IMR-90 (cell line): ENCODE measurements at places on chromosomes 3 and 15.

DNA sequence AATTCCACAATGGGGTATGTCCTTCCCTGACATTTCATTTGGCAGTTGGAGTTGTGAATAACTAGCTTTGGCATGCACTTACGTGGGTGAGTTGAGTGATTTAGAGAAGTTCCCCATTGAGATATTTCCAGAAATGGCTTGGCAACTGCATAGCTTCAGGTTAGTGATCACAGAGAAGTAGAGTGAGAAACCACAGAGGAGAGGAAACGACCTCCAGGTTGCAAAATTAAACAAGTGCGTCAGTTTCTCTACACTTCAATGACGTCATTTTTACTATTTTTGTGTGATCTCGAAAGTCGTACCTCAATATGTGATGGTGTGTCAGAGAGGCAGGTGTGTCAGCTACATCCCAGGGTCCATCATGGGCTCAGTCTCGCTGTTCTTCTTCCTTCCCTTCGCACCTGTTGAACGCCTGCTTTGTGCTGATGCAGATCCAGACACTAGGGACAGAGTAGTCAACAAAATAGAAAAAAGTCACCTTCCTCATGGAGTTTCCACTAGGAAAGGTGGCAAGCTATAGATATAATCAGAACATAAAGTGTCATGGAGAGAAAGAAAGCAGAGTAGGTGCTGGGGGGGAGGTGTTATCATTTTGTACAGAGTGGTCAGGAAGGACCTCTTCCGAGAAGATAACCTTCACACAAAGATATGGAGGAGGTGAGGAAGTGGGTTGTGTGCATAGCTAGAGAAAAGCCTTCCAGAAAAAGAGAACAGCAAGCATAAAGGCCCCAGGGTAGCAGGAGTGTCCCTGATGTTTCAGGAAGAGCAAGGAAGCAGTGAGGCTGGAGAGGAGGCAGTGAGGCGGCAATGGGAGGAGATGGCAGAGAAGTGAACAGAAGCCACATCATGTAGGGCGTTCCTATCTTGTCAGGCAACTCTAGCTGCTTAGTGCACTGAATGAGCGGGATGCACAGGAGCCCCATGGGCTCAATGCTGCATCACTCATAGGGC is 75.6 kb downstream of the MCTP2 start:
- DNase-seq, result peak; percentile 86

DNA sequence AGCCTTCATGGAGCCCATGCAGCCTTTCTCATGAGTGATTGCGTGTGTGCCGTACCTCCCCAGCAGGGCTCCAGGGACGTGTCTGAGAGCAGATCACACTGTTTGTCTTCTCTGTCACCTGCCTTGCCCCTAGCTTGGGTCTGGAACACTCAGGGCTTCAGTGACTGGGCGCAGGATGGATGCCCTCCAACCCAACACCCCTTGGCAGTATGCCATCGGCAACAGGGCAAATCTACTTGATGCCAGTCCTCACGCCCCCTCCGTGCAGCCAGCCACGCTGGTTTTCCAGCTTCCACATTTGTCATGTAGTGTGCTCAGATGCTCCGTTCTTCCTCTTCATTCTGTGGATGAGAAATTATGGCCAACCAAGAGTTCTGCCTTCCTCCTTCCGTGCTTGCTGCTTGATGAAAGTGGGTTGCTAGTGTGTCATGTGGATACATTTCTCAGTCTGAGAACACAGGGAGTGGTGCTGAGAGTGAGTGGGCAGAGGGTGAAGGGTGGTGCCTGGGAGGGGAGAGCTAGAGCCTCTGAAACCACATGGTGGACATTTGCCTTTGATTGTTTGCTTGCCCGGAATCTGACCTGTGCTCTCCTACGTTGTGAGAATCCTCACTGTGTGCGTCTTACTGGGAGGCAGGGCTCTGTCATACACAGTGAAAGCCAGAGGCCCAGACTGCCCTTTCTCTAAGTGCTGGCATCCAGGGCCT is 97.2 kb downstream of the FAM43A start:
- DNase-seq, result peak; percentile 4

DNA sequence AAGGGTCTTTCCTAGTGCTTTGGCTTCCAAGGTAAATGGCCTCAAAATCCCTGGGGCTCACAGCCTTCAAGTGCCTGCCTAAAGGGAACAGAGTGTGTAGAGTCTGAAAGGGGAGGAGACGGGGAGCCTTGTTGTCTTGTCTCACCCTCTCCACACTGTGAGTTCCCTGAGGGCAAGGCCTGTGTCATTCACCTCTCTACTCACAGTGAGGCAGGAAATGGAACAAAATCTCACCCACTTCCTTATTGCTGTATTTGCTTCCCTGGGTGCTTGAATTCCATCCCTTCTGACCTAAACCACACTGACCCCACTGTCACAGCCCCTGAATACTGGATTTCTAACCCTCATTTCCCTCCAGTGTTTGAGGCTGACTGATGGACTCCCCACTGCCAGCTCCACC is 197.5 kb downstream of the EPHB1 start:
- DNase-seq, result no peak

DNA sequence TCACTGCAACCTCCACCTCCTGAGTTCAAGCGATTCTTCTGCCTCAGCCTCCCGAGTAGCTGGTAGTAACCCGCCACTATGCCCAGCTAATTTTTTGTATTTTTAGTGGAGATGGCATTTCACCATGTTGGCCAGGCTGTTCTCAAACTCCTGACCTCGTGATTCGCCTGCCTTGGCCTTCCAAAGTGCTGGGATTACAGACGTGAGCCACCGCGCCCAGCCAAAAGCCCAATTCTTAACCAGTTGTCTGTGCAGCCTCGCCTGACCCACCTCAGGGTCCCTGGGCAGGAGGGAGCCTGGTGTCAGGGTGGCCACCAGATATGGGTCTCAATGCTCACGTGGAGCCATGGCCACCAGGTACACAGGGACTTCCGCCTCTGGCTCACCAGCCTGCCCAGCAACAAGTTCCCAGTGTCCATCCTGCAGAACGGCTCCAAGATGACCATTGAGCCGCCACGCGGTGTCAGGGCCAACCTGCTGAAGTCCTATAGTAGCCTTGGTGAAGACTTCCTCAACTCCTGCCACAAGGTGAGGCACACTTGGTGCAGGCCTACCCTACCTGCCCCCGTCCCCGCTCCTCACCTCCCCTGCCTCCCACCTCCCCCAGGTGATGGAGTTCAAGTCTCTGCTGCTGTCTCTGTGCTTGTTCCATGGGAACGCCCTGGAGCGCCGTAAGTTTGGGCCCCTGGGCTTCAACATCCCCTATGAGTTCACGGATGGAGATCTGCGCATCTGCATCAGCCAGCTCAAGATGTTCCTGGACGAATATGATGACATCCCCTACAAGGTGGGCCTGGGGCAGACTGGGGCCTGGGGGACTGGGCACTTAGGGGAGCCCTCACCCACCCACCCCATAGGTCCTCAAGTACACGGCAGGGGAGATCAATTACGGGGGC is 48.6 kb downstream of the SEMA3G start:
- no peak for DNase-seq

GRCh38 chr3:49781415-49782199 is 4.7 kb downstream of the IP6K1 start:
- no peak for DNase-seq

DNA sequence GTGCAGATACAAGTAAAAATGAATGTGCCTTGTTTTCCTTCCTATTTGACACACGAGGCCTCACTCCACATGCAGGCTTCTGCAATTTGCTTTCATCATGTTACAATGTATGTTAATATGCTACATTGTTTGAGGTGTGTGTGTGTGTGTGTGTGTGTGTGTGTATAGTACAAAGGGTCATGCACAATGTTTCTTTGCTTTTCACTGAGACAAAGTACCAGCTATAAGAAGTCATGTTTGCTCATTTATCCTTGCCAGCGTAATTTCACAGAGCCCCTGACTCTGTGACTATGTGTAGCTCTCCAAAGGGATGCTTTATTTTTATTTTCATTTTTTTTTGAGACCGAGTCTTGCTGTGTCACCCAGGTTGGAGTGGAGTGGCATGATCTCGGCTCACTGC is 38.0 kb upstream of the NEDD4 start:
- no peak for DNase-seq

DNA sequence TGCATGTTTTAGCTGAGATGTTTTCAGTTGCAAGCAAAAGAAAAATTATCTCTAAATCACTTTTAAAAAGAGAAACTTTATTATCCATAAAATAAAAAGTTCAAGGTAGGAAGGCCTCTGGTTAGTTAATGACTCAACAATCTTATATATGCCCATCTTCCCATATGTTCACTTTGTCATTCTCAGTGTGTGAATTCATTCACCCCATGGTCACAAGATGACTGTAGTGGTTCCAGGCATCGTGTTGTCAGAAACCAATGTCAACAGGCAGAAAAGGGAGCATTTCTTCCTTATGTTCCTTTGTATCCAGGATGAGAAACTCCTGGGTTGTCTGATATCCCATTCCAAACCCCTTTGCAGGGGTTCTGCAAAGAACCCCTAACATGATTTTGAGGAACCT is 119.9 kb upstream of the RAP2B start:
- no peak for DNase-seq

DNA sequence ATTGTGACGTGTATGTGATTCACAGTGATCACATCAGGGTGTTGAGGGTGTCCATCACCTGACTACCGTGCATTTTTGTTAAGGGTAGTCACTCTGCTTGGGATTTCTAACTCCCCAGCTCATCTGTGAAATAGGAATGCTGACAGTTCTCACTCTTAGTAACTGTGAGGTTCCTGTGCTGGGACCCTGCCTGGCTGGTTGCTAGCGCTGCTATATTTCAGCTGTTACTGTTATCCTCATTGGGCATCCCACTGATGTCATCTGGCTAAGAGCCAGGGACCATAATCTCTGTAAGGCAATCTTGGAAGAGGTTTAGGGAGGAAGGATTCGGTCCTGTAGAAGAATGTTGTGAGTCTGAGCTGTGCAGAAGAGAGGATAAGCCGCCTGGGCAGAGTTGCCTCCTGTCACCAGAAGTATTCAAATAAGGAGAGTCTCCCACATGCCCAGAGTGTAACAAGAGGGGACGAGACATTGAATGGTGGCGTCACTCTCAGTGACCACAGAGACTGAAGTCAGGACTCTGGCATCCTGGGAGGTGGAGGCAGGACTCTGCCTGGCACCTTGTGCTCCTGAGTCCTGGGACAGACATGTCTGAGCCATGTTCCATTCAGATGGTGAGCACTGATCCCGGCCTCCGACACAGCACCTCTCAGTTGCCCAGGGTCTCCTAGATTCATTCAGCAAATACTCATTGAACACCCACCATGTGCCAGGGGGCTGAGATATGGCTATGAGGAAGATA is 52.2 kb downstream of the FBLN2 start:
- peak; percentile 80 for DNase-seq

GRCh38 chr3:65560133-65560532 is 478.6 kb downstream of the MAGI1 start:
- DNase-seq, result no peak

DNA sequence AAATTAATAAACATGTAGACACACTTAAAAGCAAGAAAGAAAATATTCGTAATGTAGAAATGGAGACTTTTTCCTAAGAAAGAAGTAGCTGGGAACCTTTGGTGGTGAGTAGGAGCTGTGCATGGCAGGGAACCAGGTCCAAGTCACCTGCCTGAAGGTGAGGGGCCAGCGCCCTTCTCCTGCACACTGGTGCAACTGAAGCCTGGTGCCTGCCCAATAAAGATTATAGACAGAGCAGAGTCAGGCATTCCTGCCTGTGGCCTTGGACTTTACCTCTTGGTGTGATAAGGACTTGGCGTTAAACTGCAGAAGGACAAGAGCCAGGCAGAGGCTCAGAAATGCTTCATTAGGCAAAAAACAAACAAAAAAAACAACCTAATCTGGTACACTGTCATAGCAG is 14.2 kb downstream of the CFAP91 start:
- DNase-seq, result no peak

DNA sequence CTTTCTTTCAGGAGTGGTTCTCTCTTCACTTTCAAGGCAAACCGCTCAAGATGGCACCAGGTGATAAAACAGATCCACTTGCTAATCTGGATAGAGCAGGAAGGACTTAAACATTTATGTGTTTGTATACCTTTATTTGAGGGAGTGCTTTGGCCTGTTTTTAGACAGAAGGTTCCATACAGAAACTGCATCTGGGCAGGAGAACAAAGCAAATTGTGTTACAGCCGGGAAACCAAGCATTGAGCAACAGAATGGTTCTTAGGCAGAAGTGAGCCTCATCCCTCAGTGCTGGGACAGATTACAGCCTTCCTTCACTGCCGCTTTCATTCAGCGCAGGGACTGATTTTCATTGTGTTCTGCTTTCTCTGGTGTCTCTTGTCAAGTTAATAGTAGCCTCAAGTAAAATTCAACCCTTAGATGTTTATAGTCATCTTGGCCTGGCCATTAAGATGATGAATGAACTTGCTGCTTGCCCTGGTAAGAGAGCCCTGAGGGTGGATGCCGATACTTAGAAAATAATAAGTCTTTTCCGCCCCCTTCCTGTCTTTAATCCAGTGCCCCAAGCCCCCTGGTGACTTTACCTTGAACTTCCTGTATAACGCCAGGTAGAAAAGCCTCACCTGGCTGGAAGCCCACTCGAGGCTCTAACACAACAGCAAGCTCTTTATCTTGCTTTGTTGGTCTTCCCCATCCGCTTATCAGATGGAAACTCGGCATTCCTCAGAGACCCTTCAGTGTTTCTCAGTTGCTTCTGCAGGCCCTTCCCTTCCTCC is 168.0 kb upstream of the CTDSPL start:
- DNase-seq, result no peak

- no peak for DNase-seq
These were observed 66.3 kb downstream of the GTPBP8 start for GRCh38 chr3:113057117-113057516.

- DNase-seq, result no peak
These were observed 207.5 kb downstream of the SV2B start for GRCh38 chr15:91307601-91308000.

GRCh38 chr15:57662091-57662744 is 44.3 kb upstream of the POLR2M start:
- no peak for DNase-seq

DNA sequence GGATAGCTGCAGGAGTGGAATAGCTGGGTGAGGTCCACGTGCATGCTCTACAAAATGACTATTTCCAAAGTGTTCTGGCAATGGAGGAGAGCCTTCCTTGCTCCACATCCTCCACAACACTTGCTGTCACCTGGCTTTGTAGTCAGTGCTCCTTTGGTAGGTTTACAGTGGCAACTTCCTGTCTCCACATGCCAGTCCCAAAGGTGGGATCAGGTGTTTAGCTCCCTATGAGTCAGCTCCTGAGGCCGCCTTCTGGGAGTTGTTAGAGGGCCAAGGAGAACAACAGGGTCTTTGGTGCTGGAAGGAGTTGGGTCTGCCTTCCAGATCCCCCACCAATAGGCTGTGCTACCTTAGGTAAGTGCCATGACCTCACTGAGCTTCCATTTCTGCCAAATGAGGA is 15.3 kb upstream of the LIMD1 start:
- no peak for DNase-seq

- no peak for DNase-seq
These were observed at the start of gene GHRL for GRCh38 chr3:10292505-10293419. GHRL (minus strand) TSS chr3:10292947; CDS start chr3:10290180, 2,767 bp downstream.
